ENCODE measurements at places on chromosomes 4 and X. TPM values are rescaled to one million over a fixed set of nuclear protein-coding genes. Genes with fewer than 3 reads are reported as not detected.

Gene MAGEA11
- total RNA-seq, result not detected

Gene PSAPL1
- total RNA-seq, result 0.10 TPM

Gene LRCH2
- not detected for total RNA-seq

Gene NHS
- 5.6 TPM for total RNA-seq

Gene NAT8L
- total RNA-seq, result 9.8 TPM

Gene NUDT9
- 23.0 TPM for total RNA-seq

Gene BMPR1B
- 5.0 TPM for total RNA-seq

Gene FBXO8
- 10.1 TPM for total RNA-seq

Gene FHDC1
- 0.49 TPM for total RNA-seq

Measured in A549 treated with CORT108297 at 1 μM for 4 hours (cell line).